ENCODE measurements at places on chromosomes 5 and 9. TPM values are rescaled to one million over a fixed set of nuclear protein-coding genes. Genes with fewer than 3 reads are reported as not detected.

DNA sequence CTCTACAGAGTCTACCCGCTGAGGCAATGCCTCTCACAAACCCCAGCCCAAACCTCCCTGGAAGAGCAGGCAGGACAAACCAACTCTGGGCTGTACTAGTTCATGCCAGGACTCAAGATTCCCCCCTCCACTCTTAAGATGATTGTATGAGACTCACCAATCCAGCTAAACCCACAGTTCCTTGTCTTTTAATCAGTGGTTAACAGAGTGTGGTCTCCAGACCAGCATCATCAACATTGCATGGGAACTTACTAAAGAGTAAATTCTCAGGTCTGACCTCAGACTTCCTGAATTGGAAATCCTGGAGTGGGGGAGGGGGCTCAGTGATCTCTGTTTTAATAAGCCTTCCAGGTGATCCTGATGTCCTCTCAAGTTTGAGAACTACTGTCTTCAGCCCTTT lies 240.9 kb downstream of the GAS1 start:
- no peak for DNase-seq

DNA sequence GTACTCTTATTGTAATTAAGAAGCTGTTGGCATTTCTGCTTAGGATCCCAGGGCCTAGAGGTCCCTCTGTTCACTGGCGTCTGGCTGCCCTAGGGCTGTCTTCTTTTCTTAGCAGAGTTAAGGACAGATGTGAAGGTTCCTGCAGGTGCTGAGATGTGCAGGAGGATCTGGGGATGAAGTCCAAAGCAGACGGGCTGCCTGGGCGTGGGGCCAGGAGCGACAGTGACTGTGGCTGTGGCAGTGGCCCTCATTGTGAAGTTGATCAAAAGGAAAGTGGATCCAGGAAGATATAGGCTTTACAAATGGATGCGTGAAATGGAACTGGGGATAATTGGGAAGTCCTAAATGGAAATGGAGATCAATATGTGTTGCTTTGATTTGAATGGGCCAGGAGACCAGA lies 19.1 kb upstream of the SH3PXD2B start:
- DNase-seq = no peak

DNA sequence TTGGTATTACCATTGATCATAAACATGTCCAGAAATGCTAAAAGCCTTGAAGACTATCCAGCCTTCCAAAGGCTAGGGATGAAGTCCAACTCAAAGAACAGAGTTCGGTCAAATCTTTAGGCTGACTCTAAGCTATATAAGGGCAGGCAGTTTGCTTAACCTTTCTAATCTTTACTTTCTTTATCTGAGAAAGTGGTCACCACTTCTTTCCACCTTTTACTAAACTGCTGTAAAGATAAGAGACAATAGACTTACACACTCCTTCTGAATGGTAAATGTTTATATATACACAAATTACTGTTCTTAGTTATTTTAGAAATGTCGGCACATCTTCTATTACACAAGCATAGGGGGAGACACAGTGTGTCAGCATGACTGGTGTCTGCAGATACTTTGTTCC lies 100.4 kb downstream of the NREP start:
- DNase-seq = no peak

DNA sequence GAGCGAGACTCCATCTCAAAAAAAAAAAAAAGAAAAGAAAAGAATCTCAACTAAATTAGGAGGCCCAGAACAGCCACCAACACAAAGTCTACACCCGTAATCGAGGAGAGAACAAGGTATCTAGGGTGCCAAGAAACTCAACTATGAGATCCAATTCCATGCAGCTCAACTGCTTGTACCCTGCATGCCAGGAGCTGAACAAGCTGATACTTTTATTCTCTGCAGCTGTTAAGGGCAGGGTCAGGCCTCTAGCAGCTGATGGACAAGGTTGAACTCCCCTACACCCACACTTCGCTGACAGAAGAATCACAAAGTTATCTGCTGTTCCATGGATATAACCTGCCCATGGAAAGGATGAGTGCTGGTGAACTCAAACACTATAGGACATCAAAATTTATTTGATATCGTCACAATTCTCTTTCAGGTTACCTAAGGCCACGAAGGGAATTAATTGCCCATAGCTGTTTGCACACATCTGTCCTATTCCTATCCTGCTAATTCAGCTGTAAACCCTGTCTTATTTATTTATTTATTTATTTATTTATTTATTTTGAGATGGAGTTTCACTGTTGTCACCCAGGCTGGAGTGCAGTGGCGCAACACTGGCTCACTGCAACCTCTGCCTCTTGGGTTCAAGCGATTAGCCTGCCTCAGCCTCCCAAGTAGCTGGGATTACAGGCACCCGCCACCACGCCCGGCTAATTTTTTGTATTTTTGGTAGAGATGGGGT lies 20.7 kb downstream of the UBAP2 start:
- DNase-seq = no peak

GRCh38 chr9:15249042-15249818 lies 57.8 kb downstream of the TTC39B start:
- DNase-seq = no peak

DNA sequence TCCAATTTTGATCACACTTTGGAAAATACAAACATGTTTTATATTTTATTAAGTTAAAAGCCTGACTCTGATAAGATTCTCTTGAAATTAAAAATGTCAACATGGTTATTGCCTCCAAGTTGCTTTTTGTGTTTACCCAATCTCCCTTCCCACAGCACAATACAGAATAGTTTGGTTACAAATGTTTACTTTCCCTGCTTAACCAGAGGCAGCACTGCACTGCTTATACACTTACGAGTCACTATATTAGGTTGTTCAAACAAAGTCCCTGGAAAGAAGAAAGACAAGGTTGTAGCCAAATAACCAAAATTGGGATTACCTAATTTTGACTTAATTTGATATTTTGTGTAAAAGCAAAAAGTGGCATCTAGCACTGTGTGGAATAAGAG lies 25.9 kb downstream of the SRFBP1 start:
- no peak for DNase-seq

Gene NR5A1
- not detected for total RNA-seq

Gene CCNJL
- total RNA-seq = 5.5 TPM

Gene PCDHB14
- 5.8 TPM for total RNA-seq

Gene SLC6A18
- total RNA-seq = not detected

Gene PCDHA1
- not detected for total RNA-seq

Gene ARSI
- total RNA-seq = 0.84 TPM

Gene TMC1
- total RNA-seq = 0.27 TPM

Gene CFAP90
- total RNA-seq = 0.15 TPM

Gene PMPCA
- total RNA-seq = 49.4 TPM
